Stimulated activated CD8-positive, alpha-beta memory T cell treated with anti-CD3 and anti-CD28 coated beads, Interleukin-15, amount 100 ng/mL, for 4 hours (primary cell): ENCODE measurements at places on chromosomes 13 and 19.

- DNase-seq, result no peak
Measured at GRCh38 chr19:38684078-38684861, 36.8 kb downstream of the ACTN4 start.

DNA sequence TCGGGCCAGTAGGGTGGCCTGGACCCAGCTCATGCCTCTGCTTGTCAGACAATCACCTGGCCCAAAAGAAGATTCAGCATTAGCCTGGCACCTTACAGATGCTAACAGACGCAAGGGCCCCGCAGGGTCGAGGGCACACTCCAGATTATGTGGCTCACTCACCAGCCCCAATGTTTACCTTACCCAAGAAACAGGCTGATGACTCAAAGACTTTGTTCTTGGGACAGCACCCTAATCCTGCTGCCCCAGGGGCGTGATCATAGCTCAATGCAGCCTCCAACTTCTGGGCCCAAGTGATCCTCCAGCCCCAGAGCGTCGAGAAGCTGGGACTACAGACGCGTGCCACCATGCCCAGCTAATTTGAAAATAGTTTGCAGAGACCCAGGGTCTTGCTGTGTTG lies 9.8 kb downstream of the ECSIT start:
- no peak for DNase-seq

- DNase-seq, result no peak
Measured at GRCh38 chr19:52270266-52270885, 989 bp downstream of the ZNF766 start.

GRCh38 chr19:28023064-28023463 lies 1189.9 kb downstream of the UQCRFS1 start:
- no peak for DNase-seq

DNA sequence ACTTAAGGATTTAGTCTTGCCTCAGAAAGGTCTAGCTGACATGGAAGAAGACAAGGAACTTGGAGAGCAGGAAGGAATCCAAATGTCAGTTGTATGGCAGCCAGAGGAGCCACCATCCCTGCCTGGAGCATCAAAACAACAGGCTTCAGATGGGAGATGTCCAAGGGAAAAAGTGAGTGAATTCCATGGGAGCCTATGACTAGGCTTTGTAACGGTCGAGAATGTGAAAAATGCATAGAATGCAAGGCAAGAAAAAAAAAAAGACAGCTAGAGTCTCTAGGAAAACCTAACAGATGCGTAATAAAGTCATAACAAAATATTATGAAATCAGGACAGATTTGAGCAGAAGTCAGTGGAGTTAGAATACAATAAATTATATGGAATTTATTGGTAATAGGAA lies 183.7 kb upstream of the LSM14A start:
- no peak for DNase-seq

DNA sequence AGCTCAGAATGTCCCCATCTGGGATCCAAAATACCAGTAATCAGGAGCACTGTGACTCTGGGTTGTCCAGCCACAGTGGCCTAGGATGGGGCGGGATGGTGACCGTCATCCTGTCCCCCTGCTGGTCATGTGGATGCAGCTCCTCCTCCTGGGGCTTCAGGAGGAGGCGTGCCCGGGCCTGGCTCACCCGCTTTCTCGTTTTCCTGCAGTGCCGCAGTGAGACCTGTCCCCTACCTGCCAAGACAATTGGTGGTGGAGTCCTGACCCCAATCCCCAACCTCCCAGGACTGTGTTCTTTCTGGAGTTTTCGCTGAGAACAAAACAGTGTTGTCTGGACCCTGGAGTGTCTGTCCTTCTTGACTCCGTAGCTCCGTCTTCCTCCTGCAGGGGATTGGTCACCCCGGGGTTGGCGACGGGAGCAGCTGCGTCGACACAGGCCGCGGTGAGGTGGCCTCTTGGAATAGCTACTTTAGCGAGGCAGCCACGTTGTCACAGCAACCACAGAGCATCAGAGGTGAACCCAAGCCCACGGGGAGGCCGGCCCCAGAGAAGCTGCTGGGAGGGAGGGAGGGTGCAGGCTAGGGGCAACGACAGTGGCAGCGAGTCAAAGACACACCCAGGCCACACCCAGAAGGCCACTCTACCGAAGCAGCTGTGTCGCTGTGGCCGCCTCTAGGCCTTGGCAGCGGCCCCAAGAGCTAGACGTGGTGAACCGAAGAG lies 10.2 kb upstream of the EMC10 start:
- DNase-seq, result no peak

GRCh38 chr13:48778610-48779009 lies 124.9 kb downstream of the CYSLTR2 start:
- DNase-seq, result no peak

DNA sequence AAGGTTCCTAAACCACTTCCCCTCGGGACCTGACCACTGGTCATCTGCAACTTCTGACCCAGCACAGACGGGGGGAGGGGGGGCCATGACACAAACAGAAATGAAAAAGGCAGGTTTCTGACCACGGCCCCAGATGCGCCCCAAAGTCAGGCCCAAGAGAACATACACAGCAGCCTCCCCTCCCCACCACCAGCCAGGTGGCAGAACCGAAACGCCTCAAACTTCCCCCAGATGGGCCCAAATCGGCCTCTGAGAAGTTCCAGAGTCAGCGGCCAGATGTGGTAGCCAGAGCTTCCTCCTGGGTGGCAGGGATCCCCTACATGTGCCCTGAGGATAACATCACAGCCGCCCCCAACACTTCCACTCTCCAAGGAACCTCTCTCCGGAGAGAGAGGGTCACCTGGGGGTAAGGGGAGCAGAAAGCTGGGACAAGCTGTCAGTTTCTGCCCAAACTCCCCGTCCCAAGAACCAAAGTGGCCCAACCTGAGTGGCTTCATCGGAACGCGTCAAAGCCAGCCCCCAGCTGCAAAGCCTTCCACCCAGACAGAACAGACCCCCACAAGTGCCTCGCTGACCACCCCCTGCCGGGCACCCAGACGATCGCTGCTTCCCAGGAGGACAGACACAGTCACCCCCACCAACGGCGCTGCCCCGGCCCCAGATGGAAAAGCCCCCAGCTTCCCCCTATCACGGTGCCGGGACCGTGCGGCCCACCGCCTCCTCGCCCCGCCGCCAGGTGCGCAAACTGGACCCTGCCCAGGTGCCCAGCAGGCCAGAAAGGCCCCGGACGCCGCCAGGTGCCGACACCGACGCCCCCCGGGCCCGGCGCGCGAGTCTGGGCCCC lies 800 bp downstream of the ELL start:
- no peak for DNase-seq

DNA sequence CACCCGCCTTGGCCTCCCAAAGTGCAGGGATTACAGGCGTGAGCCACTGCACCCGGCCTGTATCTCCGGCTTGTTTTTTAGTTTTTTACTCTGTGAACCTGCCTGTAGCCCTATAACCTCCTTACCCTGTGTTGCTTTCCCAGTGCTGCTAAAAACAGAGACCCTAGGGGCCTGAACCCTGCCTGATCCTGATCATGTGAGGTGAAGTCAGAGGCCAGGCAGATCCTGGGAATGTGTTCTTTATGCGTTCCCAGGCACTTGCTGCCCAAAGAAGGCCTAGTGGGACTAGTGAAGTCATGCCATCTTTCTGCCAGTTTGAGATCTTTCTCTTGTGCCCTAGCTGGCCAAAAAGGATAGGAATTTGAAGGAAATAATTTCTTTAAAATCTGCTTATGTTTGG lies 4.6 kb downstream of the UBA2 start:
- DNase-seq, result no peak

GRCh38 chr13:26342898-26343297 lies 89.0 kb downstream of the CDK8 start:
- no peak for DNase-seq

DNA sequence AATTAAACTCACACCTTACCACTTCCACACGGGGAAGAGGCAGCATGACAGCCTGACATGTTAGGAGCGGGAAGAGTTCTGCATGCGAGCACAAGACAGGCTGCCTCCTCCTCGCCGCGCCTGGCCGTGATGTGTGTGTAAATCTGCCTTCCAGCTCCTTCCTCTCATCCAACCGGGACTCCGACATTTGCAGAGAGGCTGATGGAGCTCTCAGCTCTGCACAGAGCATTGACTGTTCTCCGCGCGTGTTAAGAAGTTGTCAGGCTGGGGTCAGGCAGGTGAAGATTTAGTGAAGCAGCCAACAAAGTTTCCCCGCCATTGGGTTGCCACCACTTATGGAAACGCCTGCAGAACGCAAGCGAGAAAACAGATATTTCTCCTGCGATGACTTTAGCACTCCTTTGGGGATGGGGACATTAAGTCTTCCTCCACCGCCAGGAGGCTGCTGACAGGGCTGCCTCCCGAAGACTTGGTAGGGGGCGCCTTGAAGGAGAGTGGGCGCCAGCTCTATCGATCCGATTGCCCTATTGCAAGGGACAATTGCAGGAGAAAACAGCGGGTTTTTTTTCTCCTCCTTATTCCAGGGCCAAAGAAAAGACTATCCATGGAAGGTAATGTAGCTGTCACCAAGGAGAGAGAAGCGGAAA lies 213.9 kb upstream of the TSHZ3 start:
- DNase-seq, result no peak

DNA sequence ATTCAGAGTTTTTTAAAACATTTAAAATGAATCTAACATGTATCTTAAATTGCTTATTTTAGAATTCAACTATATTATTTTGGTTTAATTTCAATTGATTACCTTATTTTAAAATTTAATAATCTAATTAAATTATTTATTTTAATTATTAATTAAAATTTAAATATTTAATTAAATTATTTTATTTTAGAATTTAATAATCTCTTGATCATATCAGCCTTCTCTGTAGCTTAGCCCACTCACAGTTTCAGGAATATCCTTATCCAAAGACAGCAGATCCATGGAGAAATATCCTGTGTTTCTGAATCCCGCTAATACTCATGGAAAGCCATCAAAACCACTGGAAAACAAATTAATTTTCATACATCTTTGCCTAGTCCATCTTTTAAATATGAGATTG lies 1669.2 kb downstream of the PCDH9 start:
- no peak for DNase-seq

DNA sequence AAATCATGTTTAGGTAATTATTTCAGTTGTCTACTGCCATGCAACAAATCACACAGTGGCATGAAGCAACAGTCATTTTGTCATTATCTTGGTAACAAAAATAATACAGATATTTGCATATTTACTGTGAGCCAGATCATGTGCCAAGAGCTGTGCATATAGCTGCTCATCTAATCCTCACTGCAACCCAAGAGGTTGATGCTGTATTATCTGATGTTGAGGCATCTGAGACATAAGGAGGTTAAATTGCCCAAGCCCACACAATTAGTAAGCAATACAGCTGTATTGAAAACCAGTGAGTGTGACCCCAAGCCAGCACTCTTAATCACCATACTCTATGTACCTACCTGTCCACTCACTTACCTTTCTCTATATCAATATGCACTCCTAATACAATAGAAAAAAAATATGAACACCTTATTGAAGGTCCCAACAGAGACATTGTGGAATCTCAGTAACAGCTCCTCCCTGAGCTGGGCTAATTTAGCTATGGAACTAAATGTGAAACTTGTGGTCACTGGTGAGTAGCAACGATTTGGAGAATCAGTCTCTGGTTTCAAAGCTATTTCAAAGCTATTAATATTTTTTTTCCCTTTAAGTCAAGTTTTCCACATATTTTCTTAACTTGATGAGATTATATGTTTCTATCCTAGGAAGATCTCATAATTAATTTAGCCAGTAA lies 185.2 kb downstream of the KLF12 start:
- no peak for DNase-seq

DNA sequence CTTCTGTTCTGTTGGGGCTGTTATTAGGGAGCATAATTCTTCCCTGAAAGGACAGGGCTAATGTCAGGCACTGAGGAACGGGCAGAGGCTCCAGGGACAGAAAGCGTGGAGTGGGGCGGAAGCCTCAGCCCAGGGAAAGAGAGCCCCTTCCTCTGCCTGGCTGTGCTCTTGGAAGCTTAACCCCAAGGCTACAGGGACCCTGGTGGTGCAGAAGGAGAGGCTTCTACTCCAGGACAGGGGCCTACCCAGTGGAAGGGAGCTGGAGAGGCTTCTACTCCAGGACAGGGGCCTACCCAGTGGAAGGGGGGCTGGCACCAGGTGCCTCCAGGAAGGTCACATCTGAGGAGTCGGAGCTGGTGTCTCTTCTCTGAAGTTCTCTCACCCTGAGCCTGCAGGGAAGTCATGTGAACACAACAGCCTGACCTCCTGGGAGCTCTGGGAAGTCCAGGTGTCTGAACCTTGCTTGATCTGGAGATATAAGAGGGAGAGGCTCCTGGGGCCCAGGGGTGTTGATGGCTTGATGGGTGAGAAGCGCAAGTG lies 159.5 kb upstream of the SOX1 start:
- no peak for DNase-seq

GRCh38 chr13:44211704-44212346 lies 161.8 kb upstream of the SERP2 start:
- DNase-seq, result no peak

DNA sequence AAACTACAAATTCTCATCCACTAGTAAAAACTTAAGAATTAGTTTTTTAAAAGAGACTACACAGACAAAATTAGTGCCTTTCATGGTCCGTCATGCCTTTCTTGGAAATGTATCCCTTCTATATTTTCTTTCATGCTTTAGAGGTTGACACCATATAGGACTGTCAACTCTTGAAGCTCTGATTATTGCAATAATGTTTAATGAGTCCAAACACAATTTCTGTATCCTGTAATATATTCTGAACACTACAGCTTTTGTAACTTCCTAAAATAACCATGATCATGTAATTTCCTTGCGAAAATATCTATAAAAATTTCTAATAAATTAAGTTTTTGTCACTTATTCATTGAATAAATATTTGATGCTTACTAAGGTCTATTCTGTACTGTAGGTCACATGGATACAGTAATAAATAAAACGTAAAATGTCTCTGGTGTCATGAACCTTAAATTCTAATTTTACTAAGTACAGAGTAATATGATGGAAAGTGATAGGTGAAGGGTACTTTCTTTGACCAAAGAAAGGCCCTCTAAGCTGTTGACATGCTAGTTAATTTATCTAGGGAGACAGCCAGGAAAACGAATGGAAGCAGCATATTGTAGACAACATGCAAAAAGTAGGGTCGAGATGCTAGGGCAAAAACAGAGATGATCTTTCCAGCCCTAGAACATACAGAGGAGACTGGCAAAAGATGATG lies 687.3 kb upstream of the PCDH9 start:
- DNase-seq, result no peak

DNA sequence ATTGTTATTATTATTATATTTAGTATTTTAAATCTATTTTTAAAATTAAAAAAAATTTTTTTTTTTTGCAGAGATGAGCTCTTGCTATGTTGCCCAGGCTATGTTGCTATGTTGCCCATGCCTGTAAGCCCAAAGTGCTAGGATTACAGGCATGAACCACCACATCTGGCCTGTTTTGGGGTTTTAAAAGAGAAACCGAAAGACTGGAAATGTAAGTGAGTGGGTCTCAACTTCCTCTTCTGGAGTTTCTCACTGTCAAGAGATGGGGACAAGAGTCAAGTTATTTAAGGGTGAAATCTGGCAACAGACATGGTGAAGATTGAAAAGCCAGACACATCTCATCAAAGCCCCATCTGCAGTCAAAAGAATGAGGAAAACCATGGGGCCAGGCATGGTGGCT lies 4.2 kb upstream of the OR7G3 start:
- no peak for DNase-seq

DNA sequence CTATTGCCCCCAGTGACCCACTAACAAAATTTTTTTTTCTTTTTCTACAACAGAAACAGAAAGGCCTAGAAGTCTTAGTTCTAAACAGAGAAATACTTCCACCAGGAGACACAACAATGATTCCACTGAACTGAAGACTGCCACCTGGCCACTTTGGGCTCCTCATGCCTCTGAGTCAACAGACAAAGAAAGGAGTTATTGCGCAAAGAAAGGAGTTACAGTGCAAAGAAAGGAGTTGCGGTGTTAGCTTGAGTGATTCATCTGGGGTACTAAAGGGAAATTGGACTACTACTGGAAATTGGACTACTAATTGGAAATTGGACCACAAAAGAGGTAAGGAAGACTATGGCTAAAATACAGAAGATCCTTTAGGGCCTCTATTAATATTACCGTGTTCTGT lies 116.6 kb downstream of the PCDH17 start:
- no peak for DNase-seq
